ENCODE measurements at places on chromosomes 3 and 15. TPM values are rescaled to one million over a fixed set of nuclear protein-coding genes. Genes with fewer than 3 reads are reported as not detected.

Gene SYNPR
- 17.6 TPM for total RNA-seq

Gene CLDN18
- not detected for total RNA-seq

Gene C3orf18
- total RNA-seq: 1.5 TPM

- no peak for DNase-seq
- H3K27ac ChIP-seq: no peak overlapping the region
- no peak overlapping the region for H3K4me3 ChIP-seq
- H3K36me3 ChIP-seq: no peaks in the 10 kb centered on the region
These were observed 86.3 kb downstream of the CLSTN2 start for GRCh38 chr3:140021269-140021668.

GRCh38 chr3:187615630-187616029, 54.6 kb downstream of the SST start:
- DNase-seq: no peak
- no peak overlapping the region for H3K27ac ChIP-seq
- H3K4me1 ChIP-seq: no peaks in the 10 kb centered on the region
- H3K4me3 ChIP-seq: no peak overlapping the region

DNA sequence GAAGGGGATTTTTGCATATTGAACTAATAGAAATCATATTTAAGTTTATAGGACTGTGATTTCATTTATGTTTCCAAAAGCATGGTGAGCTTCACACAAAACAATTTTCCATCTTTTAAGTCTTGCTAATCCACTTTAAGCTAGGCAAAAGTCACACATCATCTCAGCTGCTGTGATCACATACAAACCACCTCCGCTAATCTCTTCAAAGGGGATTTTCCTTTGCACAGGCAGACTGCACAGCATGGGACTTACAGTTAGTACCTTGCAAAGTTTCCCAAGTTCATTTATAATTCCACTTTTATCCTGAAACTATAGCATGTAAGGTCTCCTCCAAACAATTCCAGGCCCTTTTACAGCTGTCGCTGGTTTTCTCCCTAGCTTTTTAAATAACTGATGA, 225.1 kb upstream of the CNTN3 start:
- no peaks in the 10 kb centered on the region for H3K27me3 ChIP-seq
- peaks cover 4% of the 10 kb centered on the region for H3K4me1 ChIP-seq
- no peak overlapping the region for H3K4me3 ChIP-seq
- no peak for DNase-seq

DNA sequence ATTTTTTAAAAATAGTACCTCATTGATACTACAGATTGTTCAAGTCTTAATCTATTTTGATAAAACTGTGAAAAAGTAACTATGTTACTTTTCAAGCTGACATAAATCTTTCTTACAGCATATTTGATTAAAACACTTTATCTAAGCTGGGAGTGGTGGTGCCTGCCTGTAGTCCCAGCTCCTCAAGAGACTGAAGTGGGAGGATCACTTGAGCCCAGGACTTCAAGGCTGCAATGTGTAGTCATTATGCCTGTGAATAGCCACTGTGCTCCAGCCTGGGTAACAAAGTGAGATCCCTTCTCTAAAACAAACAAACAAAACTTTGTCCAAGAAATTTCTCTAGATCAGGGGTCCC, 59.6 kb upstream of the NEDD4 start:
- H3K4me3 ChIP-seq: no peak overlapping the region
- DNase-seq: no peak
- H3K36me3 ChIP-seq: no peaks in the 10 kb centered on the region
- no peak overlapping the region for H3K27ac ChIP-seq
- H3K27me3 ChIP-seq: no peaks in the 10 kb centered on the region
- no peaks in the 10 kb centered on the region for H3K4me1 ChIP-seq

- no peak overlapping the region for H3K27ac ChIP-seq
- no peak overlapping the region for H3K4me3 ChIP-seq
- H3K36me3 ChIP-seq: no peaks in the 10 kb centered on the region
- no peaks in the 10 kb centered on the region for H3K27me3 ChIP-seq
These were observed 39.3 kb upstream of the TRA2B start for GRCh38 chr3:185976977-185977678.

DNA sequence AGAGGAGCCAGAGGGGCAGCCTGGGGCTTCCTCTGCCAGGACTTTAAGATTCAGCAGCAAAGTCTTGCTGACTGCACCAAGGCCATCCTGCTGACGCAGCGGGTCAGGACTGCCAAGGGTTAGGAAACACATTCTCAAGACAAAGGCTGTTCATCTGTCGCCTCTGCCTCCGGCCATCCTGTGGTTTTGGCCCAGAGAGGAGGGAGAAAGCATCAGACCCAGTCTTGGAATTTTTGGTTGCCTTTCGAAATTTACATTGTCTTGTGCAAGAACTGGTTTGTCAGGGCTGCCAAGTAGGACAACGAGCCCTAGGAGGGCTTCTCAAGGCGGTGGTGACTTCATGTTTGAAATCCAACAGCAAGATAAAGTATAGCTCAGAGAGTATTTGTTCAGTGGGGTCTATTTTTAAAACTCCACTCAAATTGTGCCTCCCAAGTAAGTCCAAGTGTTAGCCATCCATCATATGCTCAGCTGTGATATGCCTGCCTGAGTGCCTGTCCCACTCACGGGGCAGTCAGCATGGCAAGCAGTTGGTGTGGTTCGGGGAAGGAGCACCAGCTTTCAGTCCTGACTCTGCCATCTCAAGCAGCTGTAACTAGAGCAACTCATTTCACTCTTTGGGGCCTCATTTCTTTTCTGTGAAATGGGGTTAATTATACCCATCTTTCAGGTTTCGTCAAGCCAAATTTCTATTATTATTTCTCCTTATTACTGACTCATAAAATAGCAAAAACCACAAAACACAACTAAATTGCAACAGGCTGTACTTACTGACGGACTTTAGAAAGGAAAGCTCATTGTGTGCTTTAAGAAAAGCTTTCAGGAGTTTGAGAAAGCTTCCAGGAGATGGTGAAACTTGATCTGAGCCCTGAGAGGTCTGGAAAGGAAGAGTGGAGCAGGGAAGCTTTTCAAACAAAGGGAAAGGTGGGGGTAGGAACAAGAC, 42.4 kb upstream of the RHO start:
- no peak overlapping the region for H3K27ac ChIP-seq
- H3K27me3 ChIP-seq: no peaks in the 10 kb centered on the region

DNA sequence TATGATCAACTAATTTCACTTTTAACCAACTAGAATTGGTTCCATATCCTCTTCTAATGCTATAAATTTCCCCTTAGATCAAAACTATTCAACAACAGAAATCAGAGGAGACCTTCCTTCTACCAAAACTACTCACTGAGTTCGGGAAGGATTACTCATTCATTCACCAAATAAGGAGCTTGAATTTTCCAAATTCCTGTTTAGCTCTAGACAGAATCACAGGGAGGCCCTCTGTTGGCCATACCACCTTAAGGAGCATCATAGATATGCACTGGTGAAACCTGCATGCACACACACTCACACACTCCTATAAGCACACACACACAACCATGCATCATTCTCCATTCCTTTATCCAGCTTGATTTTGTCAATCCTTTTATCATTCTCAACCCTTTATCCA, 49.0 kb downstream of the SUCLG2 start:
- no peaks in the 10 kb centered on the region for H3K27me3 ChIP-seq
- H3K4me1 ChIP-seq: no peaks in the 10 kb centered on the region
- H3K27ac ChIP-seq: no peak overlapping the region
- no peak overlapping the region for H3K4me3 ChIP-seq
